ENCODE measurements at places on chromosomes 4 and X. TPM values are rescaled to one million over a fixed set of nuclear protein-coding genes. Genes with fewer than 3 reads are reported as not detected.

L1CAM gene
- 1.1 TPM for total RNA-seq

PCYT1B gene
- under 0.01 TPM for total RNA-seq

CYLC1 gene
- not detected for total RNA-seq

CLNK gene
- not detected for total RNA-seq

UGT2B11 gene
- not detected for total RNA-seq

Measured in dermis blood vessel endothelial cell (primary cell).